ENCODE measurements at places on chromosomes 12 and 14.

GRCh38 chr12:101878243-101878821, 952 bp downstream of the DRAM1 start:
- DNase-seq: peak; percentile 62

GRCh38 chr12:111260732-111261131, 108.2 kb downstream of the PHETA1 start:
- DNase-seq: no peak

- DNase-seq: peak; percentile 78
Measured at GRCh38 chr12:79451978-79452377, 238.8 kb downstream of the PAWR start.

DNA sequence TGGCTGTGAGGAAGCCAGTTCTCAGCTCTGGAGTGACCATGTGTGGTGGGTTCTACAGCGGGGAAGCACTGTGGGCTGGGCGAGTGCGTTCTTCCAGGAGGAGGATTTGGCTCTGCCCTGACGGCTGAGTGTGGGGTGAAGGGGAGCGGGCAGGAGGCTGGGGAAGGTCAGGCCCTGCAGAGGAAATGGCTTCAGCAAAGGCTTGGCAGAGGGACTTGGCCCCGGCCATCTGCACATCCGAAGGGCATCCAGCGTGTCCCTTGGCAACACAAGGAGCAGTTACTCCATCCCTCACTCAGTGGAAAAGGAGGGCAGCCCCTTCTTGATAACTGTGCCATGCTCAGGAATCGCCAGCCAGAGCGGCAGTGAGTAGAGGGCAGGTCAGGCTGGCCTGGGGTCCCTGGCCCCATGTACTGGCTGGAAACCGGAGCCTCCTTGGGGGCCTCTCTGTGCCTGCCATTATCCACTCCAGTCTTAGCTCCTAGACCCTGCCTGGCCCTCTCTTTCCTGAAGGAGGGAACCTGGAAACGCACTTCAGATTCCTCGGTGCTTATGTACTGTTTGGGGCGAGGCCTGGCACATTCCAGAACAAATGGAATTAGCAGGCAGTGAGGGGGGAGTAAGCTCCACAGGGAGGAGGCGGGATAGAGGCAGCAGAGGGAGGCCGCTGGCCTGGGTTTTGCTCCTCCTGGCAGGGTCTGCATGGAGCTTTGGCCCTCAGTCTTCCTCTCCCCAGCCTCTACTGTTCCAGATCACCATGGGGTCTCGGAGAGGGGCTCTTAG, 133.6 kb upstream of the NCOR2 start:
- peak; percentile 70 for DNase-seq

- no peak for DNase-seq
Measured at GRCh38 chr14:97185186-97185585, 388.0 kb downstream of the VRK1 start.

DNA sequence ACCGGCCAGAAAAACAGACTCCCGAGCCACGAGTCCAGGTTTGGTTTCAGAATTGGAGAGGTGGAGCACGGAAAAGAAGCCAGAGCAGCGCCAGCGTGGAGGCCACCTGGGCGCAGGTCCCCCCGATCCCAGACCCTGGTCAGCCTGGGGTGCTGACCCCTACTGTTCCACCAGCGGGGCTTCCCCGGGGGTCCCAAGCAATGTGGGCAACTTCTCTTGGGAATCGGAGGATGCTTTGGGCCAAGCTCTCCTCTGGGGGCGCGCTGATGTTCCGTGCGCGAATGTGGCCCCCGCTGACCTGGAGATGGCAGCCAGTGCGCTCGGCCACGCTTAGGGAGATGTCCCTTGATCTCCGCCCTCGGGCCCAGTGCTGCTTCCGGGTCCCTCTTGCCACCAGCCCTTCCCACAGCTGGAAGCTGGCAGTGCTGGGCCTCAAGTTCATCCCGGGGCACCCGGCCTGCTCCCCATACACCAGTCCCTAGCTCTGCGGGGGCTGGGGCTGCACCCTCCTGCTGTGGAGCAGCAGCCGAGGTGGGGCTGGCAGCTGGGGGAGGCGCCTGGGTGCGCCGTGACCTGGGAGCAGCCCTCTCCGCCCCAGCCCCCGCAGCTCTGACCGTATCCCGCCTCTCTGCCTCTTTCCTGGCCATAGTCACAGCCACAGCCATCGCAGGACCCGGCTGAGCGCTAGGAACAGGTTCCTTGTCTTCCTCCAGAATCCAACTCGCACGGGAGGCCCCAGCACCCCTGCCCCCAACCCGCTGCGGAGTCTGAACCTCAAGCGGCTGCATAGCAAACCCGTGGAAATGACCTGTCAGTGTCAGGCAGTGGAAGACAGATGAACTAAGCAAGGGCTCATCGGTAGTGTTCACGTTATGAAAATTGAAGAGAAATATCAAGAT, 91.2 kb downstream of the RCOR1 start:
- no peak for DNase-seq

DNA sequence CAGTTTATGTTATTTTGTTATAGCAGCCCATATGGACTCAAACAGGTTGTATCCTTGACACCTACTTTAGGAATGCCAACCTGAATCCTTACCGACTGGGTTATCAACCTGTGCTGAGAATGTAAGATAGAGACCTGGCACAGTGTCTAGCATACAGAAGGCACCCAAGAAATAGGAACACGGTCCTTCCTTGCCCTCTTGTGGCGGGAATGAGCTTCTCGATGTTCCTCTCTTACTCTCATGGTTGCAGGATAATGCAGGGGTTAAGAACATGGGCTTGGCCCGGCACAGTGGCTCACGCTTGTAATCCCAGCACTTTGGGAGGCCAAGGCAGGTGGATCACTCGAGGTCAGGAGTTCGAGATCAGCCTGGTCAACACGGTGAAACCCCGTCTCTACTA, 6.5 kb downstream of the C12orf43 start:
- DNase-seq: no peak

- DNase-seq: no peak
Measured at GRCh38 chr12:54026640-54027441, 1.4 kb upstream of the HOXC6 start.

- DNase-seq: no peak
Measured at GRCh38 chr12:97288531-97288930, 174.1 kb upstream of the RMST start.

DNA sequence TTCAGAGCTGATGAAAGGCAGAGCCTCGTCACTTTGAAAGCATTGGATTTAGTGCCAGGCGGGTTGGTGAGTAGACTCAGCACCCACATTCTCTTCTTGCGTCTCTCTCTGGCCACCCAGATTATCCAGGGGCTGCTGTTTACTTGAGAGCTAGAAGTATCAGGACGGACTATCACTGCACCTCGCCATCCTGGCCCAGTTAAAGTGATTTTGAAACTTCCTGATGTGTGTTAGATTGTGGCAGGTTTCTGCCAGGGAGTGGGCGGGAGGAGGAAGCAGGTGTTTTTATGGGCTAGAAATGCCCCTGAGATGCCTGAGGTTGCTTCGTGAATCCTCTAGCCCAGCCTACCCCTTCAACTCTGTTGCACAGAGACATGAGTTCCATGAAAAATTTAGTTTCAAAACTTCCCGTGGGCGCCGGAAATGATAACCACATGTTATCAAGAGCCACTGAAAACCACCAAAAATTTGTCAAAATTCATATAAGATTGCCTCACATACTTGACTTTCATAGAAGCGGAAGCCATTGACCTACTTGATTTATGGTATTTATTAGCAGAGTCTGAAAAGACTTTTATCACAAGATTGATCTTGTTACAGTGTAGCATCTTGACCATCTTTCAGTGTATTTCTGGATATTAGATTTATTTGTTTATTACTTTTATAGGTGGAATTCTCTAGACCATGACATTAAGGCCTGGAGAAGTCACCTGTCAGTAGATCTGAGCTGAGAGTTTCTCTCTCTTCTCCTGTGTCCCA, 466.0 kb downstream of the RAD51B start:
- no peak for DNase-seq

DNA sequence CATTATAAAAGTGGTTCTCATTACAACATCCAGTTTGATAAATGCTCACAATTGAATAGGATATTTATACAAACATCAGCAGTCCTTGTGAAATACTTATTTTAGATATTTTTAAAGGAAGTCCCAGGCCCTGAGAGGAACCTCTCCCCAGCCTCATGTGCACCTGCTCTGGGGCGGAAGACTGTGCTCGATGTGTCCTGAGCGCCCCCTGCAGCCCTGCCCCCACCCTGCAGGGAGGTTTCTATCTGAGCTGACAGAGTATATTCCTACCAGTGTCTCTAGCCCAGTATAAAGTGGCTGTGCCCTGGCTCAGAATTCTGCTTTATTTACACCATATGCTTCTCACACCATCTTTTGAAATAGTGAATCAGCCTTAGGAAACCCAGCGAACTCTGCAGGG, 1349.1 kb downstream of the TMEM121 start:
- no peak for DNase-seq

DNA sequence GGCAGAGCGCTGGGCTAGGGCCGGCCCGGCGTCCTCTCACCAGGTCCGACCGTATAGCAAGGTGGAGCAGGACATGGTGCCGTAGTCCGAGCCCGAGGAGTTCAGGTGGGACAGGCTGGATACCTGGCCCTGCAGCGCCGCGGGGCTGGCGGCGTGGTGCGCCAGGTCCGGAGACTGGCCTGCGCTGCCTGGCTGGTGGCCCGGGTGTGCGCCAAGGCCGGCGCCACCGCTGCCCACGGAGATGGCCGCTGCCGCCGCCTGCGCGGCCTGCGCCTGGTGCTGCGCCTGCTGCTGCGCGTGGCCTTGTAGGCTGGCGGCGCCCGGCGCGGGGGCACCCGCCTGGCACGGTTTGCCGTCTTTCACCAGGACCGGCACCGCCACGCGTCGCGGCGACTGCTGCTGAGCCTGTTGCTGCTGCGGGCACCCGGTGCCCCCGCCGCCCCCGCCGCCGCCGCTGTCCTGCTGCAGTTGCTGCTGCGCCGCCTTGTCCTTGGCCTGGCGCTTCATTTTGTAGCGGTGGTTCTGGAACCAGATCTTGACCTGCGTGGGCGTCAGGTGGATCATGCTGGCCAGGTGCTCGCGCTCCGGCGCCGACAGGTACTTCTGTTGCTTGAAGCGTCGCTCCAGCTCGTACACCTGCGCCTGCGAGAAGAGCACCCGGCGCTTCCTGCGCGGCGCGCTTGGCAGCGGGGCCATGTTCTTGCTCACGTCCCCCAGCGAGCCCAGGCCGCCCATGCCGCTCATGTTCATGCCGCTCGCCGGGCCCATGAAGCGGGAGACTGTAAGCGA, 2.6 kb downstream of the NKX2-1 start:
- no peak for DNase-seq

DNA sequence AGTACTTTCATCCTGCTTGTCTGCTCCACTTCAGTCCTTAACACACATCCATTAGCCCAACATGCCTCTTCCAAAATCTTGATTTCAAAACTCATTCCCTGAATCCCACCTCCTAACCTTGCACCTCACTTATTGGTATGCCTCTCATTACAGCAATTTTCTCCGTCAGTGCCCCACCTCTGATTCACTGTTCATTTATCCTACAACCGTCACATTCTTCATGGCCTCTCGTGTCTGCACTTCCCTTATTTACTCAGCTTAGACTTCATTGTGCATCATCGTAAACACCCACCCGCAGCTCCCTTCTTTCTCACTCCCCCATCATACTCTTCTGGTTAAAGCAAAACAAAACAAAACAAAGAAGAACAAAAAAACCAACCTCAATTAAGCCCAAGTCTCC, 160.6 kb upstream of the HMGA2 start:
- peak; percentile 49 for DNase-seq

DNA sequence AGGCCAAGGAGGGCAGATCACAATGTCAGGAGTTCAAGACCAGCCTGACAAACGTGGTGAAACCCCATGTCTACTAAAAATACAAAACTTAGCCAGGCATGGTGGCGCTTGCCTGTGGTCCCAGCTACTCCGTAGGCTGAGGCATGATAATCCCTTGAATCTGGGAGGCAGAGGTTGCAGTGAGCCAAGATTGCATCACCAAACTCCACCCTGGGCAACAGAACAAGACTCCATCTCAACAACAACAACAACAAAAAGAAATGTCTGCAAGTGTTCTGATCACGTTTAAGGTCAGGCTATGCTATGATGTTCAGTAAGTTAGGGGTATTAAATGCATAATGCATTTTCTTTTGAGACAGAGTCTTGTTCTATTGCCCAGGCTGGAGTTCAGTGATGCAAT, 6.7 kb upstream of the PLD4 start:
- no peak for DNase-seq

DNA sequence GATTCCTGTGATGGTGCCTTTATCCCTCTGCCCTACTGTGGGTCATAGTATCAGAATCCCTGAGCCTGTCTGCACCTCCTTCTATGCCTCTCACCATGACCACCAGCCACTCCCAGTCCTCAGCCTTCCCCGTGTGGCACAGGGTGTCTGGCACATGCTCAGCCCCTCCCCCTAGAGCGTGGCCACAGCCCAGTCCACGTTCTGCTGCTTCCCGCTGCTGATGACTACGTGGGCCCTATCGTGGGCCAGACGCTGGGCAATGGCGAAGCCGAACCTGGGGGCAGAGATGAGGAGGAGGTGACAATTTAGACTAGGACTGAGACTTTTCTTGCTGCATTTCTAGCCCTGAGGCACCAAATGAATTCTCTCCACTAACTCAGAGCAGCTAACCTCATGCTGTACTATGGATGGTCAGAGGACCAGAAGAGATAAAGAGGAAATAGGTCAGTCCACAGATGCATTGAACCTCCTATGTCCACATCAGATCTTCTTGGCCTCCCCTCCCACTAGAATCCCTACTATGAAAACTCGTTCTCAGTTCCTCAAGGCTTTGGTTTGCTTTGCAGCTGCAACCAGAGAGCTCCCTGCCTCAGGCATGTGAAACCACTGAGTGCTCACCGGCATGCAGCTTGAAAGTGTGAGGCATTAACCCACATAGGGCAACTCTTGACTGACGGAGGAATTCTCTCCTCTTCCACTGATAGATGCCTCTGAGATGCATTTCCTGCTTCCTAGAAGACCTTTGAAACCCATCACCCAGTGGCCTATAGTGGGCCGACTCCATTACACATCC, 126.3 kb upstream of the DHRS4 start:
- no peak for DNase-seq

DNA sequence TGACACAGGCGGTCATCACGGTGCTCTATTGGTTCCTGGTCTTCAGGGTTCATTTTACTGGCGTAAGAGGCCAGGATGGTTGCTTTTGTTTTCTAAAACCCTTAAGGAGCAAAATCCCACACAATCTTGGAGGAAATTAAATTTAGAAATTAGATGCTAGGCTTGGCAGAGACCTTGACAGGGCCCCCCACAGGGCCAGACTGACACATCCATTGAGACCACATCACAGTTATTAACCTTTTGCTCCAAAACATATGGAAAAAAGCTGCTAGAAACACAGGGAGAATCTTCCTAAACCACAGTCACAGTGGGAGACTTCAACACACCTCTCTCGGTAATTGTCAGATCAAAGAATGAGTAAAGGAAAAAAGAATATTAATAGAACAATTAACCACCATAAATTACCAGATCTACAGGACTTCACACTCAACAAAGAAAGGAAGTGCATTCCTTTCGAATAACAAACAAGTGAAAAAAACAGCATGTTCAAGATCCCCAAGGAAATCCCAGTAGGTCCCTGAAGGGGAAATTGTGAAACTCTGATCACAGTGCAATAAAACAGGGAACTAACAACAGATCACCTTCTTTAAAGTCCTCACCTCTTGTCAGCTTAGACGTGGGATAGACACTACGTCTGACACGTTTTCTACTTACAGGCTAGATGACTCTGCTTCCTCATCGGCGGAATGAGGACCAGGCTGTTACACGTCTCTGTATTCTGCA, 40.2 kb upstream of the TMEM179 start:
- DNase-seq: peak; percentile 65

GRCh38 chr14:103728721-103729120, 13.1 kb downstream of the ZFYVE21 start:
- peak; percentile 88 for DNase-seq

- no peak for DNase-seq
Measured at GRCh38 chr14:63343878-63344277, 25.1 kb upstream of the GPHB5 start.

- no peak for DNase-seq
Measured at GRCh38 chr14:74503291-74503937, 9.8 kb downstream of the ISCA2 start.

Data from osteoblast (primary cell).